ENCODE measurements at places on chromosomes 5 and 9.

DNA sequence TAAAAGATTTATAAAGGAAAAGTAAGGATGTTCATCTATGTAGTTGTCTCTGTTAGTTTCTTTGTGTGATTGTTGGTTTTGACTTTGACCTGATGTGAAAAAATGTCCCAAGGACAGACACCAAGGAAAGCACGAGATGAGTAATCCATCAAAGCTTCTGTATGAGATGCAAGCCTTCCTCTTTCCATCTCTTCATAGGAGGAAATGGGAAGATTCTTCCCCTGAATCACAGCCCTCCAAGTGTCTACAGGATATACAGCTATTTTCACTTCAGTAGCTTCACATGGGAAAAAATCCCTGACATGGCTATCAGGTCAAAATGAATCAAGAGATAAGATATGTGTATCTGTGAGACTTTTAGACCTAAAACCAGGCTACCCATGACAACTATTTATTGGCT is 29.0 kb upstream of the CEMIP2 start:
- no peak for DNase-seq

GRCh38 chr9:37417252-37417803 is 5.2 kb upstream of the GRHPR start:
- DNase-seq, result no peak

- DNase-seq, result no peak
Observed at GRCh38 chr9:269081-269711, 54.5 kb downstream of the DOCK8 start.

GRCh38 chr5:94807985-94808384 is 189.5 kb downstream of the SLF1 start:
- DNase-seq, result no peak

GRCh38 chr9:23220957-23221356 is 605.1 kb downstream of the ELAVL2 start:
- no peak for DNase-seq

DNA sequence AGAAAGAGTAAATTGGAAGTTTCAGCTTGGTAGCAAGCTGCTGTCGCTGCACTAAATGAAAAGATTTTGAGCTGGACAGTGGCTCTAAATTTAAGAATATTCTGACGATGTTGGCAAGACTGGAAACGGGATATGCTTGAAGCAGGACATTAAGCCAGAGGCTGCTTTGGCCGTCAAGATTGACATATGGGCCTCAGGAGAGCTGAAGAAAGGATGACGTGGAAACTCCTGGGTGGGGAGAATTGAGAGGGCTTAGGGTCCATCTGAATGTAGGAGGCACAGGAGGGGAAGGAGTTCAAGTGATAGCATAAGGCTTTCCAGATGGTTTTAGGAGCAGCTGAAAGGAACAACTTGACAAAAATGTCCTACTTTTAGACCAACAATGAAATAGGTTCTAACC is 108.9 kb downstream of the PAPPA start:
- no peak for DNase-seq

GRCh38 chr5:179411161-179411841 is 66.0 kb upstream of the ADAMTS2 start:
- no peak for DNase-seq

DNA sequence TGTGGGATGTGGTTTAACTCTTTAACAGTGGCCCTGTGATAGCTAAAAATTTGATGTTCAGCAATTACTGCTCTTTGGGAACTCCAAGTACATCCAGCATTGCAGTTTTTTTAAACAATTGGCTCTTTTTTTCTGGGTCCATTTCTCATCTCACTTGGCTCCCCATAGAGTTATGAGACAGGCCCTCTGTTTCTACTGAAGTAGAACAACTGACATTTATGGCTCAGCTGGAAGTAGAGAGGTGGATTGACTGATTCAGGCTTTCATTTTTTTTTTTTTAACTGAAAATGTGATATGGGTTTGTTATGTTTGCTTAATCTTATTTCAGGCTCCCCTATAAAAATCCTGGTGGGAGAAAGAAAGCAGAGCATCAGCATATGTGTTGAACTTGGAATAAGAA is 96.6 kb upstream of the CD180 start:
- DNase-seq, result no peak

DNA sequence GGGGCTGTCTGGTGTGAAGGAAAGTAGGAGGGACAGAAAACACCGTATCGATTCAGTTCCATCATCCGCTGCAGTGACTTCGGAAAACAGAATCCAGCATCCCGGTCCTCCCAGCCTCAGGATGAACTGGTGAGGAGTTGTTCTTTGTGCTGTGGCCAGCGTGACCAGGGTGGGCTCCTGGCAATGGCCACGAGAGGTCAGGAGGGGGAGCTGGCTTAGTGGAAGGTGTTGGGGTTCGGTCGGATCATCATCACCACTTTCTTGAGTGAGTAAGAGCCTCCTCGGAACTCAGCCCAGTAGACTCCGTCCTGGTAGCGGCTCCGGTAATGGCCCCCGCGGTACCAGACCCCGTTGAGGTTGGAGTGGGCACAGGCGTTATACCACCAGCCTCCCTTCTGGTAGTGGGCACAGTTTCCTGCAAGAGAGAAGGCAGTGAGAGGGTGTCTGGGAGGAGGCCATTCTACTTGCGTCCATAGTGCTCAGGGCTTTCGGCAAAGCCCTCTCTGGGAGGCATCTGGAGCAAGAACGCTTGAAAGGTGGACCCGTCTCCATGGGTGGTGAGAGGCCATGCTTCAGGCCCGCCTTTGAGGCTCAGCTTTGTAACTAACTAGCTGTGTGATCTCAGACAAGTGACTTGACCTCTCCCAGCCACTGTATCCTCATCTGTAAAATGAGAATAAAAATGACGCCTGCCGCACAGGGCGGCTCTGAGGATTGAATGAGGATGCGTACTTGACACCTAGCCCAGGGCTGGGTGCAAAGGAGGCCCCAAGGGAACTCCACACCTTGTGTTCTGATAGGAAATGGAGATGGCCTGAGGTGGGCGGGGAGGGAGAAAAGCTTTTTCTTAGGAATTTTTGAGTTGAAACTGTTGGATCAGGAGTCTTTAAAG is 33.5 kb downstream of the ANGPTL2 start:
- DNase-seq, result no peak

- DNase-seq, result peak; percentile 76
Observed at GRCh38 chr5:131814990-131815389, 18.2 kb upstream of the FNIP1 start.

- DNase-seq, result no peak
Observed at GRCh38 chr5:177972613-177973012, 23.4 kb downstream of the PROP1 start.

Data from astrocyte of the spinal cord (primary cell).